NCI-H2171 (cell line): ENCODE measurements at places on chromosomes 6 and 20.

DNA sequence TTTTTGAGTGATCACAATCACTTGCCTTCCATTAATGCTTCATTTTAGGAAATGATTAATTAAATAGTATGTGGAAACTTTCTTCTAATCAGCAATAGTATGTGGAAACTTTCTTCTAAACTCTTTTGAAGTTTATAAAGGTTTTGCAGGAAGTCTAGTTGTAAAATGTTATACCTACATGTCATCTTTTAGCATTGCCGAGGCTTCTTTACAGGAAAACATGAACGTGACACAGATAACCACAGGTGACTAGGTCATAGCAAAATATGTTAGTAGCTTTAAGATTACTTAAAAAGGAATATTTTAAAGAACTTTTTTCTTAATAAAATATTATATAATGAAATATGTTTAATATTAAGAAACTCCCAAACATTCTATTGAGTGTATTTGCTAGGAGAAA lies 56.8 kb downstream of the SMAP1 start:
- DNase-seq: no peak

GRCh38 chr6:40806256-40806864 lies 219.2 kb upstream of the LRFN2 start:
- no peak for DNase-seq

- DNase-seq: no peak
These were observed 207.4 kb downstream of the MYLK4 start for GRCh38 chr6:2543321-2543720.

DNA sequence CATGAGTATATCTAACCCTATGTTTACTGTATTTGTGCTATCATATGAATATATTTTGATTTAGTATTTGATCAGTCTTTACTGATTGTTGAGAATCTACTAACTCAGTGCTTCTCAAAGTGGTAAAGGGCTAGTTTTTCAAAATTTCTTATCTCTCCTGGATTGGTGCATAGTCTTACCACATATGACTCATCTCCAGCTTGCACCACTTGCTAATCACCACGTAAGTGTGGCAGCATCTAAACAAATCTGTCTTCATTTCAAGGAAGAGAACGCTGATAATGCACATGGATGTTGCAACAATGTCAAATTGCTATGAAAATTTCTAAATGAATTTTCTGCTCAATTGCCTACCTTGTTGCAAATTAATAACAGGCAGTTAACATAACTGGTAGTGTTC lies 299.5 kb downstream of the PAX1 start:
- no peak for DNase-seq

- no peak for DNase-seq
These were observed 157.2 kb downstream of the PTPRK start for GRCh38 chr6:128363020-128363813.

GRCh38 chr20:60352017-60352416 lies 393.8 kb downstream of the CDH26 start:
- DNase-seq: no peak

GRCh38 chr6:9208966-9209365 lies 773.6 kb upstream of the SLC35B3 start:
- DNase-seq: no peak

DNA sequence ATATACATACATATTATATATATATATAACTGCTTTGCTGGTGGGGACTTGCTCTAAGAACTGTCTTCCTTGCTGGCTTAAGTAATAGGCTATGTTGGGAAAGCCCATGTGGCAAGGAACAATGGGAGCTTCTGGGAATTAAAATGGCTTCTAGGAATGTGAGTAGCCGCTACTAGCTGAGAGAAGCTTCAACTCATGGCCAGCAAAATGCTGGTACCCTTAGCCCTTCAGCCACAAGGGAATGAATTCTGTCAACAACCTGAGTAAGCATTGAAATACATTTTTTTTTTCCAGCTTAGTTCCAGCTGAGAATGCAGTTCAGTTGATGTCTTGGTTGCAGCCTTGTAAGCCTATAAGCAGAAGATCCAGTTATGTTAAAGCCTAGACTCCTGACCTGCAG lies 911.7 kb upstream of the MAP3K7 start:
- DNase-seq: no peak

- DNase-seq: no peak
These were observed 126.5 kb downstream of the WDR27 start for GRCh38 chr6:169575365-169575764.

GRCh38 chr6:109255946-109256640 lies 126.2 kb downstream of the CD164 start:
- no peak for DNase-seq
